ENCODE measurements at places on chromosomes 16 and 17. TPM values are rescaled to one million over a fixed set of nuclear protein-coding genes. Genes with fewer than 3 reads are reported as not detected.

The TUBB3 gene
- 1.1 TPM for total RNA-seq

The TVP23A gene
- total RNA-seq: 4.0 TPM

The KREMEN2 gene
- under 0.01 TPM for total RNA-seq

The EXOSC6 gene
- total RNA-seq: 24.5 TPM

The TMEM208 gene
- total RNA-seq: 27.5 TPM

The ACTG1 gene
- total RNA-seq: 8,913 TPM

The OTOP3 gene
- total RNA-seq: not detected

The FOXN1 gene
- not detected for total RNA-seq

The GRAPL gene
- total RNA-seq: 7.3 TPM

The ASB16 gene
- total RNA-seq: not detected

The MLST8 gene
- 87.5 TPM for total RNA-seq

The PLXDC1 gene
- under 0.01 TPM for total RNA-seq

The AGRP gene
- total RNA-seq: not detected

The C17orf58 gene
- total RNA-seq: 5.7 TPM

The PERCC1 gene
- total RNA-seq: 5.1 TPM

The SLFN14 gene
- total RNA-seq: 0.27 TPM

The NPB gene
- 0.54 TPM for total RNA-seq

The ARL5C gene
- total RNA-seq: 0.54 TPM

The HOXB8 gene
- total RNA-seq: not detected

The TMIGD1 gene
- not detected for total RNA-seq

The DPEP3 gene
- 10.5 TPM for total RNA-seq

The ACSM3 gene
- total RNA-seq: 67.1 TPM

The KRT37 gene
- not detected for total RNA-seq

The ADAD2 gene
- not detected for total RNA-seq

The NPIPA3 gene
- total RNA-seq: 0.27 TPM

The SLC47A1 gene
- total RNA-seq: under 0.01 TPM

The SDK2 gene
- total RNA-seq: 17.2 TPM

The TUBG2 gene
- 5.4 TPM for total RNA-seq

The CCT6B gene
- 1.3 TPM for total RNA-seq

The CD19 gene
- 1.6 TPM for total RNA-seq
